ENCODE measurements at places on chromosomes 5 and 9.

DNA sequence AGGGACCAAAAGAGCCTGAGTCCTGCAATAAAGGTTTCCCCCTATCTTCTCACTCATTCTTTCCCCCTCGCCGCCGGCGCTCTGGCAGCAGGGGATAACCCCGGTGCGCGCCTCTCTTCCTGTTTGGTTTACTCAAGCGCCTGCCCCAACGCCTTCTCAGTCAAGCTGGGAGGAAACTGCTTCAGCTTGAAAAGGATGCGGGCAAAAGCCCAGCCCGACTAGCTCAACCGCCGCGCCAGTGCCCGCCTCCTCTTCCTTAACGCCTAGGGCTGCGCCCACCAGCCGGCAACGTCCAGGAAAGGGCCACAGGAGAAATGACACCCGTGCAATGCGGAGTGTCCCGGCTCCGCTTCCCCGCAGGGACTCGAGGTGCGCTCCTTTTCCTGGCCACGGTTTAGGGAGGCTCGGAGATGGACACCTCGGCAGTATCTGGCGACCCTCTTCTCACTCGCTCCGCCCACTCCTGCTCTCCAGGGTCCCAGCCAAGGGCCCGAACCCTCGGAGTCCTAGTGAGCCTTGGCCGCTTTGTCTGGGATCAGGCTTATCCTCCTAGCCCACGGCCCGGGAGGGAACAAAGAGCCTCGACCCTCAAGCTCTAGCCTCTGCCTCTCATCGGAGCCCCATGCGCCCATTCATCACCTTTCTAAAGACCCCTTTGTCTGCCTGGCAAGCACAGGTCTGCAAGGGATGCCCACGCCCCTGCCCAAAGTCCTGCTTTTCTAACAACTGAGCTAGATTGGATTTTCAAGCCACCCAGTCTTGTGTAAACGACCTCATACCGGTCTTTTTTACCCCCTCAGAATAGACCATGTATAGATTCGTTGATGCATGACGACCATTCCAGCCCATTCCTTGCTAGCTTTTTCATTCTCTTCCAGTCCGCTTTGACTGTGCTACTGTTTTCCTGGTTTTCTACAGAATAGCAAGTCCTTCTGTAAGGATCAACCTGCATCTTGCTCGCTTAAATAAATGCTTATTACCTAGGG lies 2.0 kb downstream of the ST8SIA4 start:
- DNase-seq: peak; percentile 62

- no peak for DNase-seq
Measured at GRCh38 chr5:28065656-28066055, 1027.3 kb upstream of the CDH9 start.

DNA sequence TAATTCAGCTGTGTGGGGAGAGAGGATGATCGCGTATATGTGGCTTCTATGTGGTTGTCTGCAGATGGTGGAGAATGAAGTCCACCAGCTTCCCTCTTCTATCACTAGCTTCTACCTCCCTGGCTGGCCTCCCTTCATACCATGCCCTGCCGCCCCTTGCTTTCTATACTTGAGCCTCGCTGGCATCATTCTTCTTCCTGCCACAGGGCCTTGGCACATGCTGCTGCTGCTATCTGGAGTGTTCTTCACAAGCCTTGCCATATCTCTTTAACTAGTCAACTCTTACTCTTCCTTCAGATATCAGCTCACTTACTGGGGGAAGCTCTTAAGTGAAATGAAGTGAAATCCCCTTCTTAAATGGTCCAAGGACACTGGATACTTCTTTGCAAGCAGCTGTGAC lies 100.4 kb downstream of the FGF1 start:
- no peak for DNase-seq

DNA sequence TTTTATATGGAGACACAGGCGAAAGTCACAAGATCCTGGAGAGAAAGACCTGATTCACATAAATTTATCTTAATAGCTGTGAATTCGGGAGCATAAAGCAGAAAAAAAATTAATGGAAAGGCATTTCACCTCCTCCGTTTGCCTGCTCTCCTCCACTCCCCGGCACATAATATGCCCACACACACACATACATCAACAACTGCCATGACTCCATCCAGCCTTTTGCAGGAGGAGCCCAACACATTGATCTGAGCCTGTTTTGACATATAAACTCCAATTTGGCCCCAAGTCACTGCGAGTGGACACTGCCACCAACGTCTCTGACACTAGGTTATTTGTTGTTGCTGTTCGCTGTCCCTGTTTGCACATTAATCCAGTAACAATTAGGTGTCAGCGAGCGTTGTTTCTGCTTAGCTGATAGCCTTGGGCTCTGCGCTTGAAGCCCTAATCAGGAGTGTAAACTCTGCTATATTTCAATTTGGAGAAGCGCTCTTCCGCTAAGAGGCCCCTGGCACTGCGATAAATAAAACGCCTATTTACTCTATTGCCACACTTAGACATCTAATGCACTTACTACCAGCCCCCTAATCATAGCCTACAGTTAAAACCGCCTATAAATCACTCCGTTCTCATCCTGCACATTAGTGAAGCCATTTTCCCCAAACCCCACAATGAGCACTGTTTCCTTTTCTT lies 195.8 kb upstream of the TBCA start:
- DNase-seq: no peak

DNA sequence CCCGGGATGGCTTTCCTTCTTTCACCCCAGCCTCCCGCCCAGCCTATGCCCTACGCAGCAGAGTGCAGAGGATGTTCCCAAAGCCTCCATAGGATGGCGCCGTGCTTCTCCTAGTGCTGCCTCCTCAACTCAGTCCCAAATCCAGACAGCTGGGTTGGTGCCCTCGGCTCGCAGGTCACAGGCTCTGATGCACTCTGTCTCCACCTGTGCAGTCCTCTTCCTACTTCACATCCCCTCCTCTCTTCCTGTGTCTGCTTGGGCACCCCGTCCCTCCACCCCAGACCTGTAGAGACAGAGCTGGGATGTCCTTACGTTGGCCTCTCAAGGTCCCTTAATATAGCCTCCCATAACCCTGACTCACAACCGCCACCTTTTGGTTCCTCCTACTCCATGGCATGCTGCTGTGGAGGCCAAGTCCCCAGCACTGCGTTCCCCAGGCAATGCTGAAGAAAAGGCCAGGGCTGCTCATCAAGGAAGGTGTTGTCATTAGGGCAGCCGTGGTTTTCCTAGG lies 314.4 kb downstream of the GADD45G start:
- DNase-seq: no peak

DNA sequence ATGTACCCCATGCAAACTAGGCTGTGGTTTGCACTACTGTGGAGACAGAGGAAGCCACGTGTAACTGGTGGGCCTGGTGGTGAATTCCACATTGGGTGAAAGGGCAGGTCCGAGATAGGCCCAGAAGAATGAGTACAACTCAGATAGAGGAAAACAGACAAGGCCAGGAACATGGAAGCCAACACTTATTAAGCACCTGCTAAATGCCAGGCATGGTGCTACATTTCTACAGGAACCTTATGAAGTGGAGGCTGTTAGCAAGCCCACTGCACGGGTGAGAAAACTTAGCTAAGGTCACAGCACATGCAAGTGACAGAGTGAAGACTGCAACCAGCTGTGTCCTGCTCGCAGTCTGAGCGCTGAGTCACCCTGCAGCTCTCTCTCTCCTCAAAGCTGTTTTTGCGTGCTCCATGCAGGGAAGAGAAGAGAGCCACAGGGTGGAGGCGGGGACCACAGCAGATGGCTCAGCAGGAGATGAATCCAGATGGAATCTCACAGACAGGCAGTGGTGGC lies 65.5 kb upstream of the SPTLC1 start:
- DNase-seq: peak; percentile 83

DNA sequence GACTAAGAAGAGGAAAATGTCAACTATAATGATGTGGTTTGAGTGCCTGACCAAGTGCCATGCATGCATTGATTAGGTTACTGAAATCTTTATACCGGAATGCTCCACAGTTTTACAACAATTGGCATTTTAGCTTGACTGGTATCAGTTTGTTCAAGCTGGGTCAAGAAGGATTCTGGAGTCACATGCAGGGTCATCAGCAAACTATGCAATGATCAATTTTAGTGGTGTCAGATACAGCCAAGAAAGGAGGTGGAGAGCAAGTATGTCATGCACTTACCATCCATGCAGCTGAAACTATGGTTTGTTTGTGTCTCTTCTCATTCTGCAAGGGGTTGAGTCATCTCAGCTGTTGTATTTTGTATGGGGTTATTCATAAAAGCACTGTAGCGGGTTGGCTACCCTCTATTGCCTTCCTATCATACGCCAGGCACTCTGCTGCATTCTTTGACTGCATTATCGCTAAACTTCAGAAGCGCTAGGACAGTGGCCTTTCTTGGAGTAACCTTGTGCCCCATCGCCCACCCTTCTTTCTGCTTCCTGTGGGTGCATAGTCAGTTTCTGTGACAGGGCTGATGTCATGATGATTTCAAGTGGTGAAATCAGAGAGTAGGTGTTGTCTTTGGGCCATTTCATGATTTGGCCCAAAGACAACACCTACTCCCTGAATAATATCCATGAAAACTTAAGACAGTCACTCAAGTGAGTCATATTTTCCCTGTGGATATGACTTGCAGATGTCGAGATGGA lies 145.4 kb downstream of the MTX3 start:
- DNase-seq: peak; percentile 95

GRCh38 chr9:79735023-79735779 lies 163.4 kb downstream of the TLE4 start:
- peak; percentile 19 for DNase-seq

GRCh38 chr9:131031005-131031641 lies 22.1 kb downstream of the LAMC3 start:
- no peak for DNase-seq

DNA sequence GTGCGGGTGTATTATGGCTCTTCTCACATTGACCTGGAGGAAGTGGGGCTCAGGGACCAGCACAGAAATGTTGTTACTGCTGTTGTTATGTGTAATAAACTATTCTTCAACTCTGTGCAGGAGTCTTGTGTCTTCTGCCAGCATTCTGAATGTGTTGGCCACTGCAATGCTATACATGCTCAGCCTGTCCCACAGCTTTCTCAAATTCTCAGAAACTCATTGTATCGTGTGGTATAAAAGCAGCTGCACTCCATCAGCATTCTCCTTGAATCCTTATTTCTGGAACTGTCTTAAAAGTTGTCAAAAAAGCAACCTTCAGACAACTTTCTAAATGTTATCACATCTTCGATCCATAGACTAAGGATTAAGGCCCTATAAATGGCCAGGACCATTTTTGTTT lies 72.0 kb downstream of the ZNF474 start:
- no peak for DNase-seq

DNA sequence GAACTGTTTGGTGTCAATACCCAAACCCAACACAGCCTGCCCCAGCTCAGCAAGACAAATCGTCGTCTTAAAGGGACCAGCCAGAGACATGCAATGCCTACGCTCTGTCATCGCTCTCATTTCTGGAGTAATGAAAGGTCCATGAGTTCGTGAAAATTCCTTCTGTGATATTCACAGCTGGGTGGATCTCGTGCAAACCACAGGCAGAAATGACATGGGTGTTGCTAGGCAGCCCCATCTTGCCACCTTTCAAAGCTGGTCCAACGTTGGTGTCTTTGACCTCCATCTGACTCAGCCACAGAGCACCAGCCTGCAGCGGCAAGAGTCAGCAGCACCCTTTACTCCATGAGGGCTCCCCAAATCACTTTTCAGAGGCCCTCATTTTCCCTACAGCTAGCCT lies 215.3 kb downstream of the SLIT3 start:
- no peak for DNase-seq

GRCh38 chr5:152529440-152529839 lies 124.4 kb upstream of the NMUR2 start:
- no peak for DNase-seq

DNA sequence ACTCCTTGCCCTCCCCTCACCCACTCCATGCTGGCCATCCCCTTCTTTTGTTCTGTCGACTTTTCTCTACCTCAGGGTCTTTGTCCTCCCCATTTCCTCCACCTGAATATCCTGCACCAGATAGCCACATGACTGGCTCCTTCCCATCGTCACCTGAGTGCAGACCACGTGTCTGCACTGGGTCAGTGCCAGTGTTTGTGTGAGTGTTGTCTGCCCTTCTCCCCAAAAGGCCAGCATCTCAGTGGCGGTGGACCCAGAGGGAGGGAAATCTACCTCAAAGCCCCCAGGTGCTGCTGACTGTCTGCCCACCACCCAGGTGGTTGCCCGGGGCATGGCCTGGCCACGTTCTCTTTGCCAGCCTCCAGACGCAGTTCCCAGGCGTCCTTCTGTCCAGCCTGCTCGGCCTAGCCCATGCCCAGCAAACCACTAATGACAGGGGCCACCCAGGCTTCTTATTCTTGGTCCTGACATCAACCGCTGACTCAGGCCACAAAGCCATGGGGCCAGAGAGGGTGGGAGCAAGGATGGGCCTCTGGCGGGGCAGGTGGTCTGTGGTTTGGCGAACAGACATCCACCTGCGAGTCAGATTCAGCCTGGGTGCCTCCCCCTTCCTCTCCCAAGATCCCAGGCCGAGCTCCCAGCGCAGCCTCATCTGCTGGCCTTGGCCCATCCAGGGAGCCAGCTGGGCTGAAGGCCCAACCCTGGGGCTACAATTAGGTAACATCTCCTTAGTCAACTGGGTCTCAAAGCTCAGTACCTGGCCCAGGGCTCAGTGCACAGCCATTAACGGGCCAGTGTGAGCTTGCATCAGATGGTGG lies 5.5 kb upstream of the NINJ1 start:
- DNase-seq: no peak

- no peak for DNase-seq
Measured at GRCh38 chr5:142320430-142320738, 4.4 kb downstream of the SPRY4 start.

DNA sequence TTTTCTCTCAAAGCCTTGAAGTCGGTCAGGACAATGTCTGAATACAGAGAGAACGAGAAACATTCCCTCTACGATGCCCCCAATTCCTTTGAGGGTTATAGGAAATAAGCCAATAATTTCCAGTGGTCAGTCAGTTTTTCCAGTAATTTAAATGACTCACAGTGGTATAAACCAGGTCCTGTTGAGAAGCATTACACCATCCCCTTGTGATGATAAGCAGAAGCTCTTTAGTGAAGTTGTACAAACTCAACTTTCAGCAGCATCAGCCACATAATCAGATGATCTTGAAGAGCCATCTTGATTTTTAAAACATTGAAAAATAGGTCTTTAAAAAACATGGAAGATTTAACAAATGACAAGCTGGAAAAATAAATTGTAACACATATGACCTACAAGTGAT lies 173.9 kb upstream of the ZNF462 start:
- DNase-seq: peak; percentile 64

DNA sequence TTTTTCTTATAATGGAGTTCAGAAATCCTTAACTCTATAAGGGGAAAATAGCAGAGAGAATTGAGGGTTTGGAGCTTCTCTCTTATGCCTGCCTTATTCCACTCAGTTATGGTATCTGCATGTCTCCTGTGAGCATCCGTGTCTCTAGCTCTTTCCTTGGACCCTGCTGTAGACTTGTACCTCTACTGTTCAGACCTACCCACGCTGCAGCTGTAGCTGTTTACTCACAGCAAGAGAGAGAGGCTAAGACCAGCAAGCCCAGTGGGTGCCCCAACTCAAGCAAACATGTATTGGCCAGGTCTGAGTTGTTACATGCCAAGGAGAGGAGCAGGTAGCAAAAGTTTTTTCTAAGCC lies 7.1 kb upstream of the PCSK1 start:
- no peak for DNase-seq

DNA sequence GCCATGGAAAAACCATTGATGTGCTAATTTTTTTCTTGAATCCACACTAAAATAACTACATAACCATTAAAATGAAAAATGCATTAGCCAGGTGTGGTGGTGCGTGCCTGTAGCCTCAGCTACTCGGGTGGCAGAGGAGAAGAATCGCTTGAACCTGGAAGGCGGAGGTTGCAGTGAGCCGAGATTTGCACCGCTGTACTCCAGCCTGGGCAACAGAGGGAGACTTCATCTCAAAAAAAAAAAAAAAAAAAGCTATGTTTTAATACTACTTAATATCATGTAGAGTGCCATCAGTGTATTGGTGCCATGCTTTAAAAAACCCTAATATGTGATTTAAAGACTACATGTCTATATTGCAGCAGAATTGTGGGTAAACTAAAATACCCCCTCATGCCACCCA lies 58.9 kb downstream of the NDFIP1 start:
- DNase-seq: no peak

Measured in fibroblast of upper back skin (primary cell).